Vagina (tissue), 2 donors: ENCODE measurements at places on chromosomes 1 and 21.

- DNase-seq, result no peak
These were observed 38.3 kb upstream of the F3 start for GRCh38 chr1:94579876-94580294.

GRCh38 chr1:38558500-38559445 is 300.8 kb downstream of the RRAGC start:
- DNase-seq, result no peak

GRCh38 chr1:27000090-27000816 is 6.8 kb downstream of the TRNP1 start:
- no peak for DNase-seq

- no peak for DNase-seq
These were observed at the start of gene C1orf116 for GRCh38 chr1:207032528-207033017. TSS of gene C1orf116 (minus strand) at chr1:207032756. CDS start at chr1:207027598, 5,158 bp downstream.

DNA sequence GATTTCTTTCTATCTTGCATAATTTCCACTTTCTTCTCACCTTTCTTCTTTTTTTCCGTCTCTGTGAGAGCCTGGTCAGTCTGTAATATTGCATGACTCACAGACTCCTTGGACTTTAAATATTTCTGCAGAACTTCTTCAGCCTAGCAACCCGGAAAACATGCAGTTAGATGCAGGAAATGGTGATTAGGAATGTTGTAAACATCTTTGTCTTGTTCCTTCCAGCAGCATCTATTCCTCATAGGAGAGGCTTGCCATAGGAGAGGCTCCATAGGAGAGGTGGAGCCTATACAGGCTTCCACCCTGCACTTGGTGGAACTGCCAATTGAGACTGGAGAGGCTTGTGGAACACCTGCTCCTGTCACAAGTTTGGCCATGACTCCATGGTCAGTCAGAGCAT is 10.0 kb downstream of the GBP5 start:
- no peak for DNase-seq

DNA sequence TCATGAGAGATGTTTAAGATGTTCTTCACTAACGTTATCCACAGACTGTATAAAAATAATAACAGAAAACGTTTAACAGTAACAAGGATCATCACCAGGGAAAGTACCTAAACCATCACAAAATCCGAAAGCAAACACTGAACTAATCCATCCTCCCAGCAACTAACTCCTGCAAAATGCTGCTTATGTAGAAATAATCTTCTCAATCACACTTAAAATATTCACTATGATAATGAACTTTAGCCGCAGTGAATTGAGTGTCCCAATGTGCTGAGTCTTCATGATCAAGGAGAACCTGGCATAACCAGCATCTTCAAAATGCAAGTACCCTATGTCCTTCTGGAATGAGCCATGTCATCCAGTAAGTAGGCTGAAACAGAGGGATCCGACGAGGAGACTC is 166.1 kb downstream of the LTN1 start:
- no peak for DNase-seq

DNA sequence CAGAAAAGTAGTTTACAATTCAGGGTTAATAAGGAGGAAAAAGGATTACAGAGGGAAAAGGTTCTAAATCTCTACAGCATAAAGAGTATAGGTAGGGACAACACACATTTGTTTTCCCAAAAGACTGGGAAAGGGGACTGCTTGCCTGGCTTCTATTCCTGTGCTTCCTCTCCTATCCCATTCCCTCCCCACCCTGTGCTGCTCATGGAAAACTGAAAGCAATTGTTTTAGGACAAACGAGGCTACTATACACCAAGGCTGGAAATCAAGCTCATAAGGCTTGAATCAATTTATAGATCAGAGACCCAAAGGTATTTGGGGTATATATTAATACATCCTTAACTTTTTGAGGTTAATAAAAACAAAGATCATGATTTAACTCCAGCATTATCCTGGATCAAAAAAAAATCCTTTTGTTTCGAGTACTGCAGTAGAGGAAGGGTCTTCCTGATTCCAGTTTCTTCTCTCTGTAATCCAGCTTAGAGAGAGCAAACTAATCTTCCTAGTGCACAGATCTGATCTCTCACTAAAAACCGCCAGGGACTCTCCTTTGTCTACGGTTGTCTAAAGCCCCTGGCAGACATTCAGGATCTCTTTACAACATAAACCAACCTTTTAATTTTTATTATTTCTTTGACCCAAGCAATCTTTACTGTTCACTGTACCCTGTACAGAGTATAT is 37.4 kb upstream of the A3GALT2 start:
- no peak for DNase-seq

- no peak for DNase-seq
These were observed 80.6 kb downstream of the LBR start for GRCh38 chr1:225347123-225347683.

- DNase-seq, result no peak
These were observed 345.9 kb downstream of the FAM72C start for GRCh38 chr1:143625886-143626285.

DNA sequence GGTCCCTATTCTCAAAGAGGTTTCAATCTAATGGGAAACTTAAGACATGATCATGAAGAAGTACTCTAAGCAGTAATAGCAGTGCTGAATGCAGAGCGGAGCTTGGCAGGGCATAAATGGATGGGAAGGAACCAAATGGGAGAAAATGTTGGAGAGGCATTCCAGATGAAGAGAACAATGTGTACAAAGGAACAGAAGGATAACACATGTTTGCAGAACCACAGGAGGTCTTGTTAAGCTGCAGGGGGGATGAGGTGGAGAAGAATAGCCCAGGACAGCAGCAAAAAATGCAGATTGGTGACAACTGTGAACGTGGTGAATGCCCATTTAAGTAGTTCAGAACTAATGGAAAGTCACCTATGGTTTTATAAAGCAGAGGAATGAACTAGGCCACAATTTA is 99.1 kb downstream of the ASTN1 start:
- DNase-seq, result no peak

DNA sequence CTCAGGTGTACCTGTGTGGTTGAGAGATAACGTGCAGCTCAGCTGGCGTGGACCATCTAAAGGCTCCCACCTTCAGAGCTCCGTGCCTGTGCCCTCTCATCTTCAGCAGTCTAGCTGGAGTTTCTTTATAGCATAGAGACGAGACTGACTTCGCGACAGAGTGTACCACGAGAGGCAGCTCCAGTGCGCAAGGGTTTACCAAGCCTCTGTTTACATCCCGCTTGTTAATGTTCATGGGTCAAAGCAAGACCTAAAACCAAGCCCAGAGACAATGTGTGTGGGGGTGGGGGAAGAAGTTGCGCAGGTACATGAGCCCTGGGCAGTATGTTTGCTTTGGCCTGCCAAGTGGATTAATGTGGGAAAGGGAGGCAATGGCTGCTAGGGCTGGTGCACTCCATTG is 15.6 kb downstream of the RHOU start:
- no peak for DNase-seq

DNA sequence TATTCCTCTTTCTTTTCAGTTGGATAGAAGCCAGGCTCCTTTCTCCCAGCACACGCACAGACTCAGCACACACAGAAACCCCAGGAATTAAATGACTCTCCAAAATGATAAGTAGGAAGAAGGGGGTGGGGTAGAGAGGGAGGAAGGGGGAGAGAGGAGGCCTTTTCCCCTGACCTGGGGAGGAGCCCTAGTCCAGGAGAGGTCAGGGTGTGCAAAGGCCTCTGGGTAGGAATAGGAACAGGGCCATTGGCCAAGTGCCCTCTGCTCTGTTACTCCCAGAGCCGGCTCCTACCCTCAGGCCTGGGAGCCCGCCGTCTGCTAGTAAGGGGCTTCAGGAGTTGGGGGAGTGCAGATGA is 35.6 kb upstream of the PUM1 start:
- DNase-seq, result no peak

DNA sequence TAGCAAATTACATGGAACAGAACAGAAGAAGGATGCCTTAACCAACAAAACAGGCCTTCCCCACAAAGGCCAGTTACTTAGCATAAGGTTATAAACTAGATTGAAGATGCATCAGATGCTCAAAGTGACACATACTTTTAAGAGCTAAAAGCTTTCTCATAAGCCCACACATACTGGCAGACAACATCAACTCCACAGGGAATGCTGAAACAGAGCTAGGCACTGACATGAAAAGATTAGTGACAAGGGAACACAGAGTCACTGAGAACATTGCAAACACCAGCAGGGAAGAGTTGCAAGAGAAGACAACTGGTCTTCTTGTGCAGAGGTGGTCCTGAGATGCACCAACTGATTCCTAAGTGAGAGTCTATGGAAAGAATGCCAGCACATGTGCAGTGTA is 6.9 kb downstream of the TTC13 start:
- DNase-seq, result no peak

- DNase-seq, result no peak
These were observed 364.9 kb downstream of the MATN1 start for GRCh38 chr1:30358500-30358899.

- DNase-seq, result no peak
These were observed 28.4 kb downstream of the PPP2R5A start for GRCh38 chr1:212313616-212314015.

- DNase-seq, result no peak
These were observed 1291.5 kb upstream of the B3GALT2 start for GRCh38 chr1:194477908-194478307.

- DNase-seq, result no peak
These were observed 32.6 kb downstream of the HSD3B2 start for GRCh38 chr1:119447344-119448126.

GRCh38 chr1:111990026-111990877 is 784 bp upstream of the KCND3 start:
- no peak for DNase-seq

DNA sequence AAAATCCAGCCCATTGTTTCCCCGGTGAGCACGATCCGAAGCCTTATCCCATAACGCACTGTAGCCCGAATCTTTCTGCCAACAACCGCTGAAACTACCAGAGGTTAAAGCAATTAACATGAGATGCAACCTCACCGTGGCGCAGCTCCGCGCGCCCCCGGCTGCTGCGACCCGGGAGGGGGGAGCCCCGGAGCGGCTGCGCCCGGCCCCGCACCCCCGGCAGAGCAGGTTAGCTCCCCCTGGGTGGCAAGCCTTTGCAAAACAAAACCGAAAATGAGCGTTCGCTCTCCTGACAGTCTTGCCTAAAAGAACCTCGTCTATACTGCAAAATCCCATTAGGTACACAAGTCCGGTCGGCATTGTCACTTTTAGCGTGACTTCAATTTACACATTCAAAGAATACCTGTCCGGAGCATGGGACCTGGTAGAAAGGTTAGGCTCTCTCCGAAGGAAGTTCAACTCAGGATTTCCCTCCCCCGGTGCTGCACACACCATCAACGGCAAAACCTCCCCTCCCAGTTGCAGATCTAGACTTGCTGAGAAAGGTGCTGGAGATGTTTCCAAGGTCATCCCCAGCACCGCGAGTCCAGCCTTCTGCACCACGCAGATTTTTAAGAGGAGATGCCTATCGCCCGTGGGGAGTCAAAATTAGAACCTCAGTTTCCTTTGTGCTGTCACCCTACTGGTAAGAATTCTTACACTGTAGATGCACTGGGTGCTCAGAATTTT is 107.5 kb downstream of the ZNF281 start:
- no peak for DNase-seq

DNA sequence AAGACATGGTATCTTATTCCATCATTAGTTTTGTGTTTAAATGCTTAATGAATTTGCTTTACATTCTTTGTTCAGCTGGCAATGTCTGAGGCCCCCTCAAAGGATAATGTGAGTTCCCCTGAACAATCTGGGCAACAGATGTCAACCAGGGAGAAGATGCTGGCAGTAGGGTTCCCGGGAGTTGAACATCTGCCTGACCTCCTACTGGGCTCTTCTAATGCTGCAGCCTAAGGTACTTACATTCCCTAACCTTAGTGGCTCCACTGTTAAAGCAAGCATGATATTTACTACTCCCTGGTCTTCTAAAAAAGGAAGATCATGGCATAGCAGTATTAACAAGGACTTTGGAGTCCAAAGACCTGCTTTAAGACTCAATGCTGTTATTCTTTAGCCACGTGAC is 574.9 kb upstream of the NR5A2 start:
- DNase-seq, result no peak

DNA sequence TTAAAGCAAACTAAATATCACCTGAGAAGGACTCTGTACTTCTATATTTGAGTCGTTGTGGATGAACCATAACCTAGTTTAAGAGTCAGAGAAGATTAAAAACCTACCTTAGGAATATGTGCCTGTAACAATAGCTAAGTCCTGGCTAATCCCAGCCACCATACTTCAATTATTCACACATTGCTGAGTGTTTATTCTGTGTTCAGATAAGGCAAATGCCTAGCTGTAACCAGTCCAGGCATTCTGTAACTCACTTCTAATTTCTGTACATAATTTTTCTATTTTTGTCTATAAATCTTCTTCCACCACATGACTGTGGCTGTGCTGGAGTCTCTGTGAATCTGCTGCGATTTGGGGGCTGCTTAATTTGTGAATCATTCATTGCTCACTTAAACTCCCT is 441.9 kb upstream of the ADAMTS5 start:
- DNase-seq, result no peak

DNA sequence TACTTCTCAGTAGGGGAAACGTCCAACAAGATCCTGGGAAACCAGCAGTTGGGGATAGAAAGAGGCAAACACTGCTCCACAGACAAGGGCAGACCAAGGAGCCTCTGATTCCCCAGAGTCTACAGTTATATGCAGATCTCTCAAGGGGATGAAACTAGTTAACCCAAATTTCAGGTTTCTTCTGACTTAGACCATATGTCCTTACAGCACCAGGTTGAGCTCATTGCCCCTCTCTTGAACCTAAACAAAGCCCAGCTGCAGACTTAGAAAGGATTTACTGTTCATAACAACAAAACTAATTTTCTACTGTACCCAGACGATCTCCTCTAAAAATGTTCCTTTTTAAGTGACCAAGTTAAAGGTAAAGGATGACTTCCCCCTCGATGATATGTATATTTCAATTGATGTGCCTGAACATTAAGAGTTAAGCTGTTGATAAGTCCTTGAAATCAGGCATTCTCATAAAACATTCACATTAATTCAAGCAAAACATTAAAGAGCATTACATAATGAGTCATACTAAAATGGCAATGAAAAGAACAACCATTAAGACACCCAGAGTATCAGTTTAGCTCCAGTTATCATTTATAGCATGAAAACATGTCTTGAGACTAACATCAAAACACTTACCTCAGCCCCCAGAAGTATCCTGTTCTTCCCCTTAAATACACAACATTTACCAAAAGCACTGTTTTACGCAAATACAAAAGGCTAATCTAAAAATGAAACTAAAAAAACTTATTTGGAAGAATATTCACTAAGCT is 24.1 kb downstream of the SMYD3 start:
- DNase-seq, result no peak

GRCh38 chr21:44708213-44708865 is 3.0 kb downstream of the TSPEAR start:
- peak; percentile 94 for DNase-seq

GRCh38 chr1:40411294-40411693 is 37.8 kb downstream of the SMAP2 start:
- no peak for DNase-seq
